ENCODE measurements at places on chromosomes 1 and 21.

GRCh38 chr1:108125312-108126138 lies 74.6 kb downstream of the SLC25A24 start:
- peak; percentile 45 for DNase-seq

DNA sequence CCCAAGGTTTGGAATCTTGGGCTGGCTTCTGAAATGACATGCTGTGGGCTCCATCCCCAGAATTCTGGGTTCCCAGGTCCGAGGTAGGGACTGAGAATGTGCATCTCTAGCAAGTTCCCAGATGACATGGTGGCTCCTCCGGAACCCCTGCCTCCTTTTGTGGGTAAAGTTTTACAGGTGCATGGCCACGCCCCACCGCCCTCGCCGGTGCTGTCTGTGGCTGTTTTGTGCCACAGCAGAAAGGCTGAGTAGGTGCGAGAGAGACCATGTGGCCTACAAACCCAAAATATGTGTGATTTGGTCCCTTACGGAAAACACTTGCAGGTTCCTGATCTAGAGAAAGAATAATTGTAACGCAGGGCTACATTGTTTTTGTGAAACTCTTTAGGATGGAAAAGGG lies 30.9 kb downstream of the SKI start:
- DNase-seq: peak; percentile 51

DNA sequence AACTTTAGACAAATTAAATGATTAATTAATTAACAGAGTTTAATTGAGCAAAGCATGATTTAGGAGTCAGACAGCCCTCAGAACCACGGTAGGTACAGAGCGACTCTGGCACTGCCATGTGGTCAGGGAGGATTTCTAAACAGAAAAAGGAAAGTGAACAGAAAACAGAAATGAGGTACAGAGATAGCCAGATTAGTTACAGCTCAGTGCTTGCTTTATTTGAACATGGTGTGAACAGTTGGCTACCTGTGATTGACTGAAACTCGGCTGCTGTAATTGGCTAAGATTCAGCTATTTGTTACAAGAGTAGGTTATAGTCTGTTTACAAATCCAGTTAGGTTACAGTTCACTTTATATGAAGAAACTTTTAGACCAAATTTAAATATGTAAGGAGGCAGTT lies 163.0 kb upstream of the TNR start:
- no peak for DNase-seq

DNA sequence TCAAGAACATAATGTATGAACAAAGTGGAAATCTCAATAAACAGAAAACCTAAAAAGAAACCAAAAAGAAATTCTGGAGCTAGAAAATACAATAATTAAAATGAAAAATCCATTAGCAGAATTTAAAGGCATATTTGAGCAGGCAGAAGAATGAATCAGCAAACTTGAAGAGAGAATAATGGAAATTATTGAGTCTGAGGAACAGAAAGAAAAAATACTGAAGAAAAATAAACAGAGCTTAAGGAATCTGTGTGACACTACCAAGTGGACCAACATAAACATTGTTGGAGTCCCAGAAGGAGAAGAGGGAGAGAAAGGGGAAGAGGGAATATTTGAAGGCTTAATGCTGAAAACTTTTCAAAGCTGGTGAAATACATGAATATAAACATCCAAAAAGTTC lies 54.5 kb downstream of the MAGI3 start:
- no peak for DNase-seq

DNA sequence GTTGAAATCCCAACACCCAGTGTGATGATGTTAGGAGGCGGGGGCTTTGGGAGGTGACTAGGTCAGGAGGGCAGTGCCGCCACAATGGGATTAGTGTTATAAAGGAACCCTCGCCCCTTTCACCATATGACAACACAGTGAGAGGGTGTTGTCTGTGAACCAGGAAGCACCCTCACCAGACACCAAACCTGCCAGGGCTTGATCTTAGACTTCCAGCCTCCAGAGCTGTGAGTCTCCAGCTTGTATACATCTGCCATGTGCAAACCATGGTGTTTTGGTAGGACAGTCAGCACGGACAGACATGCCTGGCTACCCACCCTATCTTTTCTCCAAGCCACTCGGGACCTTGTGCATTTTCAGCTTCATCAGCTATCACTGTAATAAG lies 4.0 kb downstream of the TRIM11 start:
- no peak for DNase-seq

DNA sequence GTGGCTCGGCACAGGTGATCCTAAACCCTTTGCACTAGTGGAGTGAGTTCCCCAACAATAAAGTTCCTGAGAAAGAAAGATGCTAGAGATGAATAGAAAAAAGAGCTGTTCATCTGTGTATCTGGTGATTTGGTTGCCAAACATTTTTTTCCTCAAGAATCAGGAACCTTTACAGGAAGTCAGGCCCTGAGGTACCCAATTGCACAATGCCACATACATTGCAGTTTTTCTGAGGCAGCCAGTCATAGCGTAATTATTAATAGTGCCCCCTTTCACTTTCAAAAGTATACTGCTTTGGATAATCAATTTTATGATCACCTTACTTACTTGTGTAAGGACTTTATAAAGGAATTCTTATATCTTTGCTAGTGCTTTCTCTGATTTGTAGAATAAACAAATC lies 346.3 kb upstream of the POU3F1 start:
- DNase-seq: no peak

DNA sequence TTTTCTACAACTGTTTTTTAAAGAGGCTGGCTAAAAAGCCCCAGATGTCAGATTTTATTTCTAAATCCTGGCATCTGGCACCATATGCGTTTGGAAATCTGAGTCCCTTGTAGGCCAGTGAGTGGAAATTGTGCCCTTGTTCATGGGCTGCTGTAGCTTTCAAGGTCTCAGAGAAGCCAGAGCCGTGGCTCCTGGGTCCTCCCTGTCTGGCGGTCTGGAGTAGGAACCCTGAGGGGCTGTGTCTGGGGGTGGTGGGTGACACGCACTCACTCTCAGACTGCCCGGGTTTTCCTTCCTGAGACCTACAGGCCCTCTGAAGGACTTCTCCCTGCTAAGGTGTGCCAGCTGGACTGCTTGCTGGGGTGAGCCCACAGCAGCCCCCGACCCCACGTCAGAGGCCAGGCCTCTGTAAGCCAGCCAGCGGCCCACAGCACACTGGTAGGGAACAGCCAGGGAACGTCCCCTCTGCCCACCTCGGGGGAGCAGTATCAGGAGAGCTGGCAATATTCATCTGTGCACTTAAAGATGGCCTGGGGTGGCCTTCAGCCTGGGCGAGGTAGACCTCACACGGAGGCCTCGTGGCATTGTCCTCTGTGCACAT lies 151.5 kb downstream of the PEX14 start:
- no peak for DNase-seq

DNA sequence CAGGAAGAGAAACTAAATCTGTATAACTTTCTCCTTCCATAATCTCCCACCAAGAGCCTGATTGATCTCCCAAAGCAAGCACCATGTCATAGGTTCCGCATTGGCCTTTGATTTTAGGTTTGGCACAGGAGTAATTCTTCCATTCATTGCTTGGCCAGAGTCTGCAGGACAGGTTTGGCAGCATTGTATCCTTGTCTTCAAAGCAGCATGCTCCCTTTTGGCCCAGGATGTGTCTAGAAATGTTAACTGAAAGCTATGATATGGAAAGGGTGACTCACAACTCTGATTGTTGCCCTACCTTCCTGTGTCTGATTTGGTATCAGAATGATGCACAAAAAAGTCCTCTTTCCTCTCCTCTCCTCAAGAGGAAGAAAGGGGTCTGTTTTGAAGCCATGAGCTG lies 824.3 kb upstream of the PRMT6 start:
- no peak for DNase-seq

GRCh38 chr1:40058097-40058452 lies 17.5 kb downstream of the CAP1 start:
- DNase-seq: no peak

GRCh38 chr1:183301239-183301638 lies 115.2 kb downstream of the LAMC2 start:
- no peak for DNase-seq

DNA sequence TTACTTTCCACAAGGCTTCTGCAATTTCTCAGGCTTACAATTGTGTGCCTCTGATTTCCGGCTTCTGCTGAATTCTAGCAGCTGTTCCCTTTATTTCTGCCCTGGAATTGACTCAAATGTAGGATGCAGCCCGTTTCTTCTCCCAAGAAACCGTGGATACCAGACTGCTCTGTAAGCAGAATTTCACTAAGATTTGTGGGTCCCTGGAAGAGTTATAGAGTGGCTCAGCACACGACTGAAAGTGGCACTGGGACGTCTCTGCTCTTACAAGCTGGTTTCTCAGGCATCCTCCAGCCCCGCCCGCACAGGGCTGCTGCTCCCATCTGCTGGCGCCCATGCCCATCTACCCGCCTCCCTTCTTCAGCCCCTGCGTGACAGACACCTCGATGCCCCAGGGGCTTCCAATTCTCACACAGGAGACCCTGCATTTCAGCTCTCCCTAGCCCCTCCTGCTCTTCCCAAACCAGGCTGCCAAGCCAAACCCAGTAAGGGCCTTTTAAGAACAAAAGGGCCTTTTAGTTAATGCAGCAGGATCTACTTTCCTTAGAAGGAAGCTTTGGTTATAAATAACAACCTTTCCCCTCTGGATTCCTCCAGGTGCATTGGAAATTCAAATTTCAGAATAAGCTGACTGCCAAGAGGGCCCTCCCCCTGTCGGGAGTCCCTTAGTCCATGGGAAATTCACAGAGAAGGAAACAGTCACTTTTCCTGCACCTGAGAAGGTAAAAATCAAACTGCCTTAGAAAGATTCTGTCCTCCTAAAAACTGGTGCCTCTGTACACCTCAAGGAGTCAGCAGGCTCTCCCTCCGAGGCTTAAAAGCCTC lies 45.4 kb upstream of the TENT5B start:
- DNase-seq: no peak

DNA sequence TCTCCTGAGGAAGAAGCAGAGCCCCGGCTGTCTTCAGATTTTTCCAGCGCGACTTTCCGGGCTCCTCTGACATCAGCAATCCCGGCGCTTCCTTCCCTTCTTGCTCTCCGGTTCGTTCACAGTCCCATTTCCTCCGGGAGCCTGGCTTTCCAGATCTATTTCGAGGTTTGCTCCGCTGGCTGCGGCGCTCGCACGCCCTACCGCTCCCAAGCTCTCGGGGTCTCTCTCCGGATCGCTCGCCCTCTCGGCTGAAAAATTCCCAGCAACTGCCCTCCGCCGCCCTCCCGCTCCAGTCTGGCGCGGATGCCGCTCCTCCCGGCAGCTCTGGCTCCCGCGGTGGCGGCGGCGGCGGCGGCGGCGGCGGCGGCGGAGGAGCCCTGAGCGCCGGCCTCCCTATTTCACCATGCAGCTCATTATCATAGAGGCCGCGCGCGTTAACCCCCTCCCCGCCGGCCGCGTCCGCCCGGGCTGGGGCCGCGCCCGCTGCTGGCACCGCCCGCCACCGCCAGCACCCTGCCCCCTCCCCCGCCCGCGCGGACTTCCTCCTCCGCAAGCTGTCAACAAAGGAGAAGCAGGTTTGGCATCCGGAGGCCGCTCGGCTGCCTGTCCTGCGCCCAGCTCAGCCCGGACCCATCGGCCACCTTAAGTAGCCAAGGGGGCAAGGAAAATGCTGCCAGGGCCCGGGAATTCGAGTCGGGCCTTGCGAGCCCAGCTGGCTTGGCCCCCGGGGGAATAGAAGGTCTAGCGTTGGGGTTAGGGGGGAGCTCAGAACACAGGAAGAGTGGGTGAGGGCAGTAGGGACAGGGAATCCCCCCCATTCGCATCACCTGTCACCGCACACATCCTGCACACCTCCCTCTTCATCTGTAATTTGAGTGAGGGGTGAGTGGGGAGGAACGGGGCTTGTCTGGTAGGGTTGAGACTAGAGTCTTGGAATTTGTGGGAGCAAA lies at the start of gene PLXNA2:
Gene PLXNA2, minus strand, starts transcription at position 418 of the 950 bp plus-strand sequence. CDS start 26,462 bp downstream, outside the sequence.
- DNase-seq: peak; percentile 47

GRCh38 chr1:203069030-203069747 lies 16.6 kb downstream of the MYOG start:
- DNase-seq: no peak

DNA sequence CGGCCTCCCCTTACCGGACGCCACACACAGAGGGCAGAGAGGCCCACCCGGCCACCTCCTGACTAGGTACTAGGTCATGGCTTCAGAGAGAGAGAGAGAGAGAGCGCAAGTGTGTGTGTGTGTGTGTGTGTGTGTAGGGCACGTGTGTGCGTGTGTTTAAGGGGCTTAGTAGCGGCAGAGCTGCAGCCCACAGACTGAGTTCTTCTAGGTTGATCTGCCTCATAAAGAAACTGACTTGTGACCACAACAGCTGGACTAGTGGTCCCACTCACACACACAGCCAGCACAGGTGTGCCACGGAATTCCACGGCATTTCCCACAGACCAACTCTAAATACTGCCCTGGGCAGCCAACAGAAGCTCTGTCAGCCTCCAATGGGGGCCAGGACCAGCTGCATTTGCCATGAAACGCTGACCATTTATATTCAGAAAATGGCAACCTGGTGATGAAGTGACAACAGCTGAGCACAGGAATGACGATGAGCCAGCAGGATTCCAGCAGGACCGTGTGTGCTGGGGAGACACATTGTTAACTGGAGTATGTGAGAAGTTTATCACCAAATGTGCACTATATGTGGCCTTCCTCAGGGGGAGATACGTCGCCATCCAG lies 38.8 kb upstream of the GPR153 start:
- DNase-seq: no peak

- DNase-seq: no peak
Observed at GRCh38 chr1:47808612-47809011, 188.6 kb downstream of the TRABD2B start.

DNA sequence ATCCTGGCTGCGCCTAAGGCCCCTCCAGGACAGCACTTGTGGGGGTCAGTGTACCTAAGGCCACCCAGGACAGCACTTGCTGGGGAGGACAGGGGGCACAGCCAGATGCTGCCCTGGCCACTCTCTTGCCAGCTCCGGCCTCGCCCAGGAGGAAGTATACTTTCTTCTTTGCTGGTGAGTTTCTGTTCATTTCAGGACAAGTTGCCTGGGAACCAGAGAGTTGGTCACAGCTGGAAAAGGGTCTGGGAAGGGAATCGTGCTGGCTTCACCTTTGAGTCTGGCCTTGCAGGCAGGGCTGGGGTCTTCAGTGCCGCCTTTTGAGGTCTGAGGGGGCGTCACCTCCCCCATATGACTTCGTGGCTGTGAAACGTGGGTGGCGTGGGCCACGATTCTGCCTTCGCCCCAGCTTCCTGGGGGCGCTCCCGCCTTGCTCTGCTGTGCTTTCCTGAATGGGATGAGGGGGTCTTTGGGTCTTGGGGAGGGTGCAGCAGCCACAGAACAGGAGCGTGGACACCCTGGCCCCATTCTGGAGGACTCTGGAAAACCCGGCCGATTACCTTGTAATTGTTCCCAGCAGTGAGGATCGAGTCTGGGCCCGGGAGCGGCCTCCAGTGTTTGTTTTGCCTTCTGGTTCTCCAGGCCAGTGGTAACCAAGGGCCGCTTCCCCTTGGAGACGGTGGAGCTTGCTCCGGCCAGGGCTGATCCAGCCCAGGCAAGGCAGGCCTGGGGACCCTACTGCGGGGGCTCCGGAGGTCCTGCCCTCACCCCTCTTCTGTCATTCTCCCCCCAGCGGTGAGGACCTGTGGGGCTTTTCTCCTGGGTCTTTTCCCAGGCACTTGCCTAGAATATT lies 45.9 kb downstream of the SPSB1 start:
- no peak for DNase-seq

DNA sequence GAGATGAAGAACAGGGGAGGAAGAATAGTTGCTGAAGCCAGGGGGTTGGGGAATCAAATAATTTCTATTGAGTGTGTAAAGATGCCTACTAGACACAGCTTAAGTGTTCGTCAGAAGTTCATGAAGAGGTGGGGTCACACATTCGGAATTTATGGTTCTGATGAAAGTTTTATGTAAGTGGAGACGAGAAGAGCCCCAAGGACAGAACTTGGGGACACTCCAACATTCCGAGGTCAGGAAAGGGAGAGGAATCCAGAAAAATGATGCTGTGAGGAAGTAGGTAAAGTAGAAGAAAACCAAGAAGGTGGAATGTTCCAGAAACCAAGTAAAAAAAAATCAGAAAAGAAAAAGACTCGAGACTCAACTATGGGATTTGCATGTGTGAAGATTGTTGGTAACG lies 272.5 kb downstream of the SIPA1L2 start:
- no peak for DNase-seq

Measured in stimulated activated CD4-positive, alpha-beta T cell treated with anti-CD3 and anti-CD28 coated beads, Interleukin-12 subunit alpha, Interleukin-12 subunit beta, amount 100 ng/mL, for 4 hours (primary cell).